Activated CD8-positive, alpha-beta T cell treated with anti-CD3 and anti-CD28 coated beads, Interleukin-2, amount 10 ng/mL, durations not matched to agents 7 days and 5 days (primary cell): ENCODE measurements at places on chromosomes 2 and 18.

GRCh38 chr18:63495675-63496074 is 18.9 kb downstream of the SERPINB5 start:
- no peak overlapping the region for H3K4me3 ChIP-seq
- H3K27me3 ChIP-seq: peaks cover 4% of the 10 kb centered on the region
- no peak for DNase-seq

- no peak for DNase-seq
- H3K36me3 ChIP-seq: no peaks in the 10 kb centered on the region
- H3K27ac ChIP-seq: no peak overlapping the region
- no peaks in the 10 kb centered on the region for H3K4me1 ChIP-seq
- H3K27me3 ChIP-seq: no peaks in the 10 kb centered on the region
Measured at GRCh38 chr2:193333539-193333938, 1138.8 kb upstream of the TMEFF2 start.

GRCh38 chr18:9135912-9136314 is 668 bp upstream of the ANKRD12 start:
- peak overlapping the region; percentile 96 for H3K4me3 ChIP-seq
- peak overlapping the region; percentile 99 for H3K27ac ChIP-seq
- no peak for DNase-seq

- H3K36me3 ChIP-seq: no peaks in the 10 kb centered on the region
- H3K27me3 ChIP-seq: peaks cover 3% of the 10 kb centered on the region
- no peak for DNase-seq
- H3K4me3 ChIP-seq: no peak overlapping the region
- H3K27ac ChIP-seq: no peak overlapping the region
Measured at GRCh38 chr2:232888099-232888836, 18.2 kb downstream of the SNORC start.

DNA sequence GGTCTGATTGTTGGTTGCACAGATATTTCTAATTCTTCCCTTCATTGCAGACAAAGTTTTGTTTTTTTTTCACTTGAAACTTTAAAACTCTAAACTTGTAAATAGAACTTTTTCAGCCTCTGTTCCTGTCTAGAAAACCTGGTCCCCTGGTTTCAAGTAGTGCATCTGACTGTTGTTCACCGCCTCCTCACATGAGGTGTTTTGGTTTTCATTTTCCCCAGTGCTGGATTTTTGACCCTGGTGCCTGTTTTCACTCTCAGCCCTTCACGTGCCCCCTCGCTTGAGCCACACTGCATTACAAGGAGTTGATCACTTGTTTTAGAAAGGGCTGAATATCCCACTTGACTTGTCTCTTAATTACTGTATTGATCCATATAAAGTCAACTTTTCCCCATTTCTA is 100.1 kb downstream of the TMEM185B start:
- no peaks in the 10 kb centered on the region for H3K4me1 ChIP-seq
- peaks cover 2% of the 10 kb centered on the region for H3K36me3 ChIP-seq
- no peak overlapping the region for H3K4me3 ChIP-seq
- no peak overlapping the region for H3K27ac ChIP-seq
- H3K27me3 ChIP-seq: no peaks in the 10 kb centered on the region

DNA sequence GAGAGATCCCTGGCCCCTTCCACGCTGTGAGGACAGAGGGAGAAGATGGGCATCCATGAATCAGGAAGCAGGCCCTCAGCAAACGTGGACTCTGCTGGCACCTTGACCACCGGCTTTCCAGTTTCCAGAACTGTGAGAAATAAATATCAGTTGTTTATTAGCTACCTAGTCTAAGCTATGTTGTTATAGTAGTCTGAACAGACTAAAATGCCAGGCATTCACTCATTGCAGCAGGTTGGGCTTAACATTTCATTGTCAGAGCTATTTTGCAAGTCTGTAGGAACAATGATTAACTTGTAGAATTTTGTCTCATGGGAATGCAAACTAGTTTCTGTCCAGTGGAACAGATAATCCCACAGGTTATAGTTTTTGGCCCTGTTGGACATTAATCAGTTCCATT is 24.8 kb upstream of the TBC1D8 start:
- DNase-seq: no peak
- H3K27ac ChIP-seq: no peak overlapping the region
- H3K4me3 ChIP-seq: no peak overlapping the region
- H3K4me1 ChIP-seq: peaks cover 6% of the 10 kb centered on the region
- no peaks in the 10 kb centered on the region for H3K27me3 ChIP-seq

DNA sequence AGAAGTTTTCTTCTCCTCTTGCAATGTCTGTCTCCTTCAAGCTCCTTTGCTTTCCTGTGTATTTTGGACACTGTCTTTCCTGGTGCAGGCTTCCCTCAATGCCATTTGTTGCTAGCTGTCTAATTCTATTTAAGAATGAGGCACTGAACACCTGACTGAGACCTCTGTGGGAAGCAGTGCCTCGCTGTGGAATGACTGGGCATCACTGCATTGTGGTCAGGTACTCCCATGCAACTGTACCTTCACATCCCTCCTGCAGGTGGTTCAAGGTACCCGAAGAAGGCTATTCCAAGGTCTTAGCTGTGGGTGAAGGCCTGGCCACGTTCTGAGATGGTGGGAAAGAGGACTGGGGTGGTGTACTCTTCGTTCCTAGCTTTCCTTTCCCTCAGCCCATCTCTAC is 152.8 kb upstream of the CTAGE1 start:
- H3K4me3 ChIP-seq: no peak overlapping the region
- no peak for DNase-seq
- H3K4me1 ChIP-seq: no peaks in the 10 kb centered on the region
- peaks cover 2% of the 10 kb centered on the region for H3K27me3 ChIP-seq

GRCh38 chr2:197575987-197576386 is 60.1 kb downstream of the MOB4 start:
- no peaks in the 10 kb centered on the region for H3K4me1 ChIP-seq
- H3K27me3 ChIP-seq: no peaks in the 10 kb centered on the region
- H3K4me3 ChIP-seq: no peak overlapping the region
- no peak for DNase-seq
- H3K27ac ChIP-seq: no peak overlapping the region

- H3K4me3 ChIP-seq: no peak overlapping the region
- H3K36me3 ChIP-seq: peaks cover 12% of the 10 kb centered on the region
- H3K27ac ChIP-seq: peak overlapping the region; percentile 20
- peaks cover 2% of the 10 kb centered on the region for H3K27me3 ChIP-seq
Measured at GRCh38 chr2:238415036-238415764, 11.5 kb upstream of the ASB1 start.

- H3K4me1 ChIP-seq: no peaks in the 10 kb centered on the region
- no peak overlapping the region for H3K27ac ChIP-seq
- DNase-seq: no peak
- no peaks in the 10 kb centered on the region for H3K36me3 ChIP-seq
Measured at GRCh38 chr2:133843091-133843490, 274.8 kb upstream of the NCKAP5 start.

DNA sequence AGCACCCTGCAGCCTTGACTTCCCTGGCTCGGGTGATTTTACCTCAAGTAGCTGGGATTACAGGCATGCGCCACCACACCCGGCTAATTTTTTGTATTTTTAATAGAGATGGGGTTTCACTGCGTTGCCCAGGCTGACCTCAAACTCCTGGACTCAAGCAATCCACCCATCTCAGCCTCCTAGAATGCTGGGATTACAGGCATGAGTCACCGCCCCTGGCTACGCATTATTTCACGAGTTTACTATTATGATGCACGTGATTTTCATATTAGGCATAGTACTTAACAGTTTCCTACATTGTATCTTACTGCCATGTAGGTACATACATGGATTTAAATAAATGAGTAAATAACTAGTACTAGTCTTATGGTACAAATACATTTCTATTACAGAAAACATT is 4.4 kb downstream of the DYNC2LI1 start:
- DNase-seq: no peak
- H3K4me3 ChIP-seq: no peak overlapping the region
- no peaks in the 10 kb centered on the region for H3K36me3 ChIP-seq
- no peak overlapping the region for H3K27ac ChIP-seq

DNA sequence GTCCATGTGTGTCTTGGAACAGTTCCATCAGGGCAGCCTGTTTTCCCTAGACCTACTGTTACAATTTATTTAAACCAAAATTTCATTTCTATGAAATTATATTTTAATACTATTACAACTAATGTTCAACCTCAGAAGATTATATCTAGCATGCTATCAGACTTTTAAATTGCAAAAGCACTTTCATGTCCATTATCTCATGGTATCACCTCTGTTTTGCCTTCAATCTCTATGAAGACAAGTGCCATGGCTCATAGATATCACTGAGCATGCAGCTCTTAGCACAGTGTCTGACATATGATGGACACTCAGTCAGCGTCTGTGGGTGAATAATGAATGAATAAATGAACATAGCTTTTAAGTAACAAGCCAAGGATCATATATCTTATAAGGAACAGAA is 288.8 kb downstream of the RAD51AP2 start:
- no peaks in the 10 kb centered on the region for H3K36me3 ChIP-seq
- no peaks in the 10 kb centered on the region for H3K27me3 ChIP-seq
- H3K4me3 ChIP-seq: no peak overlapping the region
- no peak overlapping the region for H3K27ac ChIP-seq

- peaks cover 6% of the 10 kb centered on the region for H3K27me3 ChIP-seq
- no peak overlapping the region for H3K27ac ChIP-seq
- no peak overlapping the region for H3K4me3 ChIP-seq
- no peaks in the 10 kb centered on the region for H3K4me1 ChIP-seq
Measured at GRCh38 chr2:38245114-38245641, 131.9 kb downstream of the ATL2 start.

GRCh38 chr2:147045113-147045512 is 799.7 kb upstream of the ACVR2A start:
- DNase-seq: peak; percentile 36
- no peaks in the 10 kb centered on the region for H3K36me3 ChIP-seq
- no peak overlapping the region for H3K27ac ChIP-seq
- no peak overlapping the region for H3K4me3 ChIP-seq
- no peaks in the 10 kb centered on the region for H3K4me1 ChIP-seq

DNA sequence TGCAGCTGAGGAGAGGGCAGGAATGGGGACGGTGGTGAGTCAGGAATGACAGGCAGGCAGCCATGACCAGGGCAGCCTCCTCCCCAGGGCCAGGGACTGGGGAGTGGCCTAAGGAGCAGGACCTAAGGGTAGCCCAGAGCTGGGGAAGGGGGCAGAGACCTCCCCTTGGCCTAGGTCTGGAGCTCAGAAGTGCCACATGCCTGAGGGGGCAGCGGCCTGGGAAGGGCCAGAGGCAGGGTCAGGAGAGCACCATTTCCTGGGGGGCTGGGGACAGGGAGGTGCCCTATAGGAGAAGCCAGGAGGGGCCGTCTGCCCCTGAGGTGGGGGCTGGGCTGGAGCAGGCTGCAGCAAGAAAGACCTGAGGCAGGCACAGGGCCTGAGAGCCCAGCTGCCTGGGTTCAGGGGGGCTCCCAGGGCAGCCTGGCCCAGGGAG is 20.9 kb downstream of the CFLAR start:
- peaks cover 22% of the 10 kb centered on the region for H3K4me1 ChIP-seq
- H3K27ac ChIP-seq: peak overlapping the region; percentile 41
- no peak overlapping the region for H3K4me3 ChIP-seq
- no peak for DNase-seq

GRCh38 chr2:191165176-191165643 is 14.4 kb upstream of the STAT4 start:
- no peaks in the 10 kb centered on the region for H3K36me3 ChIP-seq
- peaks cover 22% of the 10 kb centered on the region for H3K4me1 ChIP-seq
- DNase-seq: peak; percentile 47

- H3K36me3 ChIP-seq: peaks cover 58% of the 10 kb centered on the region
- H3K4me3 ChIP-seq: peak overlapping the region; percentile 68
- H3K4me1 ChIP-seq: peaks cover 88% of the 10 kb centered on the region
- H3K27me3 ChIP-seq: no peaks in the 10 kb centered on the region
Measured at GRCh38 chr2:105857076-105857740, 112.5 kb downstream of the NCK2 start.

DNA sequence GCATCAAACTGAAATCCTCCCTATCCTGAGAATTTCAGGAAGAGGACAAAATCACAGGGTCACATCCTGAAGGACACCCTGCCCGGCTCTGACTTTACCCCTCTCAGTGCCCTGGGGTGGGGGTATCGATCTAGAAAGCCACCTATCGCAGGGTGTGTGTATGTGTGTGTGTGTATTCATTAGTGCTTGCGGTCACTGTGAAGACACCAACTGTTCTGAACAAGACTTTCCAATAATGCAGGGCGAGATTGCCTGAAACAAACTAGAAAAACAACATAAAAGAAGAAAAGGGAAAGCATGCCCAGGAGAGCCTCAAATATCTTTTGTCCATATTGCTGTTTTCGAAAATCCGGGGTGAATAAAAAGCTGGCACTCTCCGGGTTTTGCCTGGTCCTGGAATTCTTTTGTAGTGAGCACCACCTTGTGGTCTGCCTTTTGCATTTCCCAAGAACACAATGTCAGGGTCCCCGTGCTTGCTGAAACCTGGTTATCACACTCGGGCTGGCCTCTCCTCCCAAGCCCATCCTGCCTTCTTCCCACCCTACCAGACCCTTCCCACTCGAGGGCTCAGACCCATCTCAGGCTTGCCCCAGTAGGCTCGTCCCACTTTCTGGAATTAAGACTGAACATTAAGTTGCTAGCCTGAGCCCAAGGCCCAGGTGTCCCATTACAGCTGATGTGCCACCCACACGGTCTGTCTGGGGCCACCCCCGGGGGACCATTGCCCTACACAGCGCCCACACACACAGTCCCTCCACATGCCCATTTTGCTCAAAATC is 25.0 kb upstream of the COPS8 start:
- DNase-seq: peak; percentile 34
- H3K4me3 ChIP-seq: no peak overlapping the region
- peaks cover 2% of the 10 kb centered on the region for H3K4me1 ChIP-seq
- H3K27ac ChIP-seq: peak overlapping the region; percentile 49
- H3K36me3 ChIP-seq: no peaks in the 10 kb centered on the region

DNA sequence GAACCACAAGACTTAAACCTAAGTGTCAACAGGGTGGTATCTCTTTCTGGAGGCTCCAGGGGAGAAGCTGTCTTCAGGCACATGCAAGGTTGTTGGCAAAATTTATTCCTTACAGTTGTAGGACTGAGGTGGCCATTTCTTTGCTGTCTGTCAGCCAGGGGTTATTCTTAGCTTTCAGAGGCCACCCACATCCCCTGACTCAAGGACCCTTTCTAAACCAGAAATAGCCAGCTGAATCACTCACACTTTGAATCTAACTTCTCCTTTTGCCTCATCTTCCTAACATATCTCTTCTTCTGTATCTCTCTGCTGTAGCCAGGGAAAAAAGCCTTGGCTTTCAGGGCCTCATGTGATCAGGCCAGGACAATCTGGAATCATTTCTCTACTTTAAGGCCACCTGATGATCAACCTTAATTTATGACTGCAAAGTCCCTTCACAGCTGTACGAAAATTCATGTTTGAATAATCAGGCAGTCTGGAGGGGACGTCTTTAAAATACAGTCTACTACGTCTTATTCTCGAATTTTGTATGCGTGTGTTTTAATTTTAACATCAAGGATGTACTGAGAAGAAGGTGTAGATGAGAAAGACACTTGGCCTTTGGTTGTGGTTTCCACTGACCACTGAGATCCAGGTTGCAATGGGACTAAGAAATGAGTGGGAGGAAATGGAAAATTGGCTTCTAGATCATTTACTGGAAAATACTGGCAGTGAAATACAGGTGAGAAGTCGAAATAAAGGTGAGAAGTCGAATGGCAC is 90.4 kb downstream of the DOCK10 start:
- H3K4me1 ChIP-seq: peaks cover 86% of the 10 kb centered on the region
- H3K27me3 ChIP-seq: no peaks in the 10 kb centered on the region
- DNase-seq: no peak
- peaks cover 67% of the 10 kb centered on the region for H3K36me3 ChIP-seq
- H3K4me3 ChIP-seq: peak overlapping the region; percentile 28

- no peaks in the 10 kb centered on the region for H3K27me3 ChIP-seq
- peaks cover 7% of the 10 kb centered on the region for H3K36me3 ChIP-seq
- no peak for DNase-seq
- no peak overlapping the region for H3K4me3 ChIP-seq
Measured at GRCh38 chr2:144426355-144426754, 93.6 kb downstream of the ZEB2 start.

- peaks cover 15% of the 10 kb centered on the region for H3K4me1 ChIP-seq
- H3K27ac ChIP-seq: no peak overlapping the region
- DNase-seq: no peak
- peaks cover 27% of the 10 kb centered on the region for H3K27me3 ChIP-seq
Measured at GRCh38 chr2:166372046-166372445, 3.7 kb downstream of the SCN9A start.
